ENCODE measurements at places on chromosomes 2 and 18.

DNA sequence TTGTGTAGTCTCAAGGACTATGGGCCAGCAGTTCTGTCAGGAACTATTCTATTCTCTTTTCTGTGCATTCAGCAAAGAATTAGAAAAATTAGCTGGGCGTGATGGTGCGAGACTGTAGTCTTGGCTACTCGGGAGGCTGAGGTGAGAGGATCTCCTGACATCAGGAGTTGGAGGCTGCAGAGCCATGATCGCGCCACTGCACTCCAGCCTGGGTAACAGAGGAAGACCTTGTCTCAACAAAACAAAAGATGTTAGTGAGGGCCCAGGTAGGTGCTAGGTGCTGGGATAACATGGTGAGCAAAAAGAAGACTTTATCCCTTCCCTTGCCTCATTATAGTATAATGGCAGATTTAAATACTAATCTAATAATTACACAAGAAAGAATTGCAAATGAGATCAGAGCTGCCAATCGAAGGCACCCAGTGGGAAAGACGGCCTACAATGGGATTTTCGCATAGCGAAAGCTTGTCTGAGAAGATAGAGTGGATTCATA, 447 bp upstream of the MRPL19 start:
- no peak for DNase-seq

GRCh38 chr2:175648577-175649063, 353.4 kb downstream of the LNPK start:
- DNase-seq = no peak

- no peak for DNase-seq
These were observed 9.1 kb downstream of the SOX11 start for GRCh38 chr2:5701266-5701665.

DNA sequence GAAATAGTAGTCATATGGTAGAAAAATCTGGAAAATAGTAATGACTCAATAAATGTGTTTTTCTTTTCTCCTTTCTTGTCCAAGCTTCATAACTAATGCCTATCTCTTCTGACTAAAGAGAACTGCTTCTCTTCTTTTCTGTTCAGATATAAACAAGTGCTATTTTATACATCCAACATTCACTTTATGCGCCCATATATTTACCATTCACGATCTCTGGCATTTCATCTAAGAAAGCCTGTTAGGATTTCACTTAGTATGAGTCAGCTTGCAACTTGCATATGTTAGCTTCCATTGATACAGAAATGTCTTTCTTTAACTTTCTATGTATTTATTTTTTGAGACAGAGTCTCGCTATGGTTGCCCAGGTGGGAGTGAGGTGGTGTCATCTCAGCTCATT, 224.9 kb downstream of the VAPA start:
- DNase-seq = no peak

DNA sequence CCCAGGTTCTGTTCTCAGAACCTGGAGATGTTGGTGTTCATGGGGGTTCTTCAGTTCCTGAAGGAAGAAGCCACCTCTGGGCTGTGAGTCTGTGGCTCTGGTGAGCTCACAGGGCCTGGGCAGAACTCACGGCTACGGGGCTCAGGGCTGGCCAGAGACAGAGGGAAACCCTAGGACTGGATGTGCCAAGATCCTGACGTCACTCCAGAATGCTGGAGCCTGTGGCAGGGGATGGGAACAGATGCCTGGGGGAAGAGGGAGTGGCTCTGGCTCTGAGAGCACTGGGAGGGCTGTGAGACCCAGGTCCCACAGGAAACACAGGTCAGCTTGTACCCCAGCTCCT, at the start of gene OTOF:
Gene OTOF (minus strand): TSS at position 214 of the 343 bp plus-strand sequence.
- DNase-seq = no peak

DNA sequence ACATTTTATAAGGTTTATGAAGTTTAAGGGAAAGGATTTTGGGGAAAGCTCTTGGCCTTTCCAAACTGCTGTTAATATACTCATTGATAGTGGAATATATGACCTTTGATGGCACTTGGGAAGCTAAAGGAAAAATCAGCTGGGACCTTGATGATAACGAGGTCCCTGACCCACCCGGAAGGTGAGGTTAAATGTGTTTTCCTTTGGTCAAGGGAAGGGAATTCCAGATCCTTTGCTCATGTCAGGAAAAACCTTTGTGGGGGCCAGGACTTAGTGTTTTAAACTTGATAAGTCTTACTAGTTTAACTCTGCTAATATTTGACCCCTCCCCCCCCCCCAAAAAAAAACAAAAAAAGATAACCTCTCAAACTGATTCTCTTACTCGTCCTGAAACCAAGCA, 50.7 kb downstream of the CRIM1 start:
- DNase-seq = no peak

DNA sequence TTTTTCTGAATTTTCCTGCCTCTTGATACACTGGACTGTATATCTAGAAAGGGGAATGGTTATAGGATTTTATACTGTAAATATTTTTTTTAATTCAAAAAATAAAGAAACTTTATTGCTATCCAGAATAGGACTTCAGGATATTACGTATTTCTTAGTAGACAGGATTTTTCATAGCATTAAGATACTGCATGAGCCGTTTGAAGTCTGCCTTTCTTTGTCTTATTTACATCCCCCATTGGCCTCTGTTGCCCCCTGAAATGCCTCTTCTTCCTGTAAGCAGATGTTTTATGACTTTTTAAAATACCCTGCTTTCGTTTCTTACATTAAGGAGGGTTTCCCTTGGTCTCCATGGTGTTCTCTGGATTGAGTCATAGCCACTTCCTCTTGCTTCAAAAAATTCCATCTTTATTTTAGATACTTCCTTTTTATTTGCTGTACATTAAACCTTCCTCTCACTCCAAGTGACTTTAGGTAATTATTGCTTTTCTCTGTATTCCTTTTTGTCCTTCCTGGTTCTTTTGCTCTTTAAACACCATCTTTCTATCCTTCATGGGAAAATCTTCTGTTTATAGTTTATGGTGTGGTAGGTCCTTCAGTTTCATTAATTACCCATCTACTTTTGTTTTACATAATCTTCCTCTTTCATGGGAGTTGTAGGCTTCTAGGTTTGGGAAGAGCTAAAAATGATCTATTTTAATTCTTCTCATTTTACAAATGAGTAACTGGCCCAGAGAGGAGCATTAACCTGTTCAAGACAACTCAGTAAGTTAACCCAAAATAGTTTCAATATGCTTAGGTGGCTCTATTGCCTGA, 72.6 kb downstream of the ZNF532 start:
- DNase-seq = no peak

GRCh38 chr2:216608525-216608924, 24.7 kb upstream of the IGFBP2 start:
- no peak for DNase-seq

DNA sequence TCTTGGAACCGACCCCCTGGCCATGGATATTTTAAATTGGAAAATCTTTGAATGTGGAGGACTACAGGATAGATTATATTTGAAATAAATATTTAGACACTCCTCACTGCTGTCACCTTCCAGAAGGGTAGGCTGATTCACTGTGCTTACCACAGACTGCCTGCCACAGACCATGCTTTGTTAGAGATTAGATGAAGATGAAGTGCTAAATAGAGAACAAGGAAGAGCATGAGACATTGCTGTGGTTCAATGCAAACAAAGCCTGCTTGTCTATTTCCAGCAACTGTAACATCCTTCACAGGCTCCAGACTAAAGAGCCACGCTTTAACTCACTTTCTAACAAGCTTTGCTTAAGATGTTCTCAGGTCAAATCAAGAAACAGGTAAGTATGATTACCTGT, 81.0 kb upstream of the TMEM17 start:
- no peak for DNase-seq

GRCh38 chr2:182585001-182585400, 131.1 kb upstream of the DNAJC10 start:
- DNase-seq = no peak

DNA sequence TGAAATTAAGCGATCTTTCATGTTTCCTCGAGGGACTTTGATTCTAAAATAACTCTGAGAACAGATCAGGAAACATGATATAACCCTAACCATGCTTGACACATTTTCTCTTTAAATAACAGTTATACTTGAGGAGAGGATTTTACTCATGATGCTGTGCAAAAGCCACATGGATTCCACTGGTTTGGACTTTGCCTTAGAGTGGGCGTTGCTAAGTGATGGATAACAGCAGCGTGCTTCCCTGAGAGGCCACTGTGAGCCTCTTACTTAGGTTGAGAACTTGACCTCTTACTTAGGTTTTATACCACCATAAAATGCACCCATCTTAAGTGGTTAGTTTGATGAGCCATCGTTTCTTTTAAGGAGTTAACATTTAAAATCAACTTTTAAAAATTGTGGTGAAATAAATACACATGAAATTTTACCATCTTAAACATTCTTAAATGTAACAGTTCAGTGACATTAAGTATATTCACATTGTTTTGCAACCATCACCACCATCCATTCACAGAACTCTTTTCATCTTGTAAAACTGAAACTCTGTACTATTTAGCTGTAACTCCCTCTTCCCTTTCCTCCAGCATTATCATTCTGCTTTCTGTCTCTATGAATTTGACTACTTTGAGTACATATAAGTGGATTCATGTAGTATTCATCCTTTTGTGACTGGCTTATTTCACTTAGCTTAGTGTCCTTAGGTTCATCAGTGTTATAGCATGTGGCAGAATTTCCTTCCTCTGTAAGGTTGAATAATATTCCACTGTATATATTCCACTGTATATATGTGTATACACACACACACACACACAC, 22.6 kb downstream of the ANXA4 start:
- DNase-seq = no peak

GRCh38 chr18:6161549-6161948, 253.2 kb downstream of the L3MBTL4 start:
- no peak for DNase-seq

- no peak for DNase-seq
These were observed 154.5 kb downstream of the RPIA start for GRCh38 chr2:88845772-88846661.

DNA sequence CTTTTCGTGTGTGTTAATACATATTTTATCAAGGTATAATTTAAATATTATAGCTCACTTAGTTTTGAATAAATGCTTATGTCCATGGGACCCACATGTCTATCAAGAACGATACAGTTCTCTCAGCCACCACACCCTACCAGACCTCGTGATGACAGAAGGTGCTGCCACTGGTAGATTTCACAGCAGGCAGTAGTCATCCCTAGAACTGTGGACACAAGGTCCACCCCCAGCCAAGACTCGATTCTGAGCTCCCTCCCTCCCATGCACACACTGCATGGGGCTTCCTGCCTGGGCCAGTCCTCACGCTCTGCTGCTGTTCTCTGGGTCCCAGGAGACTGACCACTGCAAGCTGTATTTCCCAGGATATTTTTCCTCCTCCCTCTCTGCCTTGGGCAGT, 26.5 kb upstream of the CREB1 start:
- DNase-seq = no peak

- DNase-seq = no peak
These were observed 21.6 kb downstream of the PMAIP1 start for GRCh38 chr18:59921384-59921891.

GRCh38 chr18:4311136-4311535, 144.0 kb downstream of the DLGAP1 start:
- no peak for DNase-seq

DNA sequence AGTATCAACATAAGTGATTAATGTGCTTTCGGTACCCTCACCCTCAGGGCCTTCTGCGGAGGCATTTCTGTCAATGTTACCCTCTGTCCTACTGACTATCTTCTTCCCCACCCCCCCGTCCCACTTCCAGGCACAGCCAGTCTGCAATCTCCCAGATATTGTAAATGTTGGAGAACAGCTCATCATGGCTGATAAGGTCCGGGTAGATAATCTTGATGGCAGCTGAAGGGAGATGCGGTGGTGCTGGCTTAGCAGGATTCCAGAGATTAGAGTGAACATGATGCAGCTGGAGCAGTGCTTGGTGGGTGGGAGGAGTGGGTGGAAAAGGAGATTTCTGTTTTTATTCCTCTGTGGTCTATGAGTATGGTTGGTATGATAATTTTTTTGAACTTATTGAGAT, 15.5 kb downstream of the GTF2A1L start:
- no peak for DNase-seq

DNA sequence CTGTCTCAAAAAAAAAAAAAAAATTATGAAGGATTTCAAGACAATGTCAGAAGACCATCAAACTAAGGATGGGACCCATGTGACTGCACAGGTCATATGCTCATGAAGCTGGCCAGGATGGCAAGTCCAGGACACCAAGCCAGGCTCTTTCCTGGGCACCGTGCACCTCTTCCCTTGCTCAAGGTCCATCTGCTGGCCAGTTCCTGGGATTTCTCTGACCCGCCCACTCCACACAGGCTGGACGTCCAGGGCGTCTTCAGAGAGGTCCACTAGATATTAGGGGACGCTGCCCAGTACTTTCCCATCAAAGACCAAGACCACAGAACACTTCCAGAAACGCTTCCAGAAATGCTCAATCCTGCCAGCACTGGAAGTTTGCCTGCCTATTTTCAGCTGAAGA, 14.3 kb downstream of the TEX44 start:
- DNase-seq = no peak

DNA sequence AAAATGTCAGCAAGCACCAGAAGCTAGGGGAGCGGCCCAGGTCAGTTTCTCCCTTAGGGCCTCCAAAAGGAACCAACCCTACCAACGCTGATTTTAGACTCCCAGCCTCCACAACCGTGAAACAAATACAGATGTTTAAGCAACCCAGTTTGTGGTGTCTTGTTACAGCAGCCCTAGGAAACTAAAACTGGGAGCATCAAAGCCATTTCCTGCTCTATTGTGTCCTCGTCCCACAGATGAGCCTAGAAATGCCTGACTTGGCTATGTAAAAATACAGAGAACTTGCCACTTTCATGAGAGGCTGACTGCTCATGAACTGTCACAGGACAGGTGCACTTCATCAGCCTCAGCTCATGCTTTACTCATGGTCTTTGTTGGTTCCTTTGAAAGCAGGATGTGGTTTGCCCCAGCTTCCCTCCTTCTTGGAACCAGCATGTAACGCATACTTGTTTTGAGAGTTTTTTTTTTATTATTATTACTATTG, 97.6 kb upstream of the SLC39A10 start:
- no peak for DNase-seq

DNA sequence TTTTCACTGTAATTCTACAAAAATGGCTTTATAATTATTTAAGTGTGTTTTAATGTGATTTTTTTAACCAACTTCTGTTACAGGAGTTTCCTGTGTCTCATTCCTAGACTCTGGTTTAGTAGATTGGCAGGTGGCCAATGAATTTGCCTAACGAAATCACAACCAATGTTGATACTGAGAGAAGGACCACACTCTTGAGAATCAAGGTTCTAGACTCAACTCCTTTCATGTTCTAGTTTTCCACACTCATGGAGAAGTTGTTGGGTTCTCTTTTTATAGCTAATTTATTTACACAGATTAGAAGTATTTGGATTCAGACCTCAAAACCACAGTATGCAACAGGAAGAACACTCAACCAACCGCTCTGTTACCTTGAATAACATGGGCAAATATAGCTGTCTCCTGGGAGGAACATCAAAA, 22.6 kb upstream of the USP34 start:
- no peak for DNase-seq
